CD4-positive, alpha-beta T cell treated with Interleukin-6 for 4 hours (primary cell): ENCODE measurements at places on chromosomes 4 and X.

- DNase-seq, result peak; percentile 35
Observed at GRCh38 chrX:86002076-86002896, 45.1 kb downstream of the CHM start.

GRCh38 chrX:153416781-153417450 lies 5.6 kb downstream of the ZFP92 start:
- DNase-seq, result no peak

DNA sequence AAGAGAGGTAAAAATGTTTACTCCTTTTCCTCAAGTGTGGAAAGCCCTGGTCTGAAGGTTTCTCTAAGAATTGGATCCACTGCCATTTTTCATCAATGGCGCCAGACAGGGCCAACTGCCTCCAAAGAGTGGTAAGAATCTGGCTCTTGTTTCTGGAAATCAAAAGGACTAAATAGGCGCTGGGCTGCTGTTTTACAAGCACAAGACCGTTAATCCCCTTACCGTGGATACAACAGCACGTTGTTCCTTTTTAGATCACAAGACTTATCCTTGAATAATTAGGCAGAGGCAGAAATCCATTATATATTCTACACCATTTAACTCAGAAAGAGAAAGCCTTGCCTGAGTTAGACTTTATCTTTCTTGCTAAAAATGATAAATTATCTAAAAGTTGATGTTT lies 10.6 kb downstream of the CLTRN start:
- DNase-seq, result no peak

GRCh38 chrX:123648028-123648810 lies 84.6 kb downstream of the THOC2 start:
- peak; percentile 27 for DNase-seq
